ENCODE measurements at places on chromosomes 16 and 17. TPM values are rescaled to one million over a fixed set of nuclear protein-coding genes. Genes with fewer than 3 reads are reported as not detected.

The KRT12 gene
- polyA plus RNA-seq: 5.9 TPM

The CACNA1H gene
- 0.22 TPM for polyA plus RNA-seq

The KCTD5 gene
- 35.5 TPM for polyA plus RNA-seq

The COTL1 gene
- 43.6 TPM for polyA plus RNA-seq

The CNGB1 gene
- 1.3 TPM for polyA plus RNA-seq

The PPL gene
- 37.1 TPM for polyA plus RNA-seq

The OR1G1 gene
- polyA plus RNA-seq: not detected

The HS3ST4 gene
- not detected for polyA plus RNA-seq

The ITGAD gene
- not detected for polyA plus RNA-seq

The PIGS gene
- polyA plus RNA-seq: 131 TPM

The ACSM5 gene
- polyA plus RNA-seq: 0.97 TPM

The OR3A1 gene
- polyA plus RNA-seq: not detected

The NEUROD2 gene
- polyA plus RNA-seq: 0.04 TPM

The WSCD1 gene
- 3.2 TPM for polyA plus RNA-seq

The ARL16 gene
- polyA plus RNA-seq: 34.1 TPM

The GGT6 gene
- 63.9 TPM for polyA plus RNA-seq

The PRSS27 gene
- polyA plus RNA-seq: not detected

The RBBP6 gene
- 54.3 TPM for polyA plus RNA-seq

The MMP28 gene
- 30.5 TPM for polyA plus RNA-seq

The FADS6 gene
- 2.5 TPM for polyA plus RNA-seq

The OR2C1 gene
- not detected for polyA plus RNA-seq

The ATP5PD gene
- polyA plus RNA-seq: 919 TPM

The PSMD12 gene
- 31.7 TPM for polyA plus RNA-seq

The SPNS3 gene
- 8.1 TPM for polyA plus RNA-seq

The GPRC5C gene
- 41.3 TPM for polyA plus RNA-seq

The CALB2 gene
- not detected for polyA plus RNA-seq

The PKMYT1 gene
- polyA plus RNA-seq: 2.5 TPM

The LRRC3C gene
- not detected for polyA plus RNA-seq

The UTS2R gene
- 0.06 TPM for polyA plus RNA-seq

The KRTAP3-1 gene
- polyA plus RNA-seq: not detected

The GNGT2 gene
- 3.0 TPM for polyA plus RNA-seq

The AMZ2 gene
- 29.7 TPM for polyA plus RNA-seq

The MT4 gene
- polyA plus RNA-seq: not detected

The TTYH2 gene
- polyA plus RNA-seq: 0.27 TPM

The HEATR9 gene
- polyA plus RNA-seq: not detected

The PERCC1 gene
- 0.69 TPM for polyA plus RNA-seq

The TBX6 gene
- 1.6 TPM for polyA plus RNA-seq

The SHPK gene
- polyA plus RNA-seq: 16.5 TPM

The CACNG1 gene
- not detected for polyA plus RNA-seq

The EPN3 gene
- polyA plus RNA-seq: 17.4 TPM

The ARL4D gene
- polyA plus RNA-seq: 10.1 TPM

Data from small intestine (tissue), 16 donors.